ENCODE measurements at places on chromosomes 1 and 21.

GRCh38 chr1:88973520-88974137 lies 18.8 kb downstream of the KYAT3 start:
- no peak for DNase-seq

- DNase-seq, result peak; percentile 58
These were observed 406 bp downstream of the HTR1D start for GRCh38 chr1:23216771-23217420.

DNA sequence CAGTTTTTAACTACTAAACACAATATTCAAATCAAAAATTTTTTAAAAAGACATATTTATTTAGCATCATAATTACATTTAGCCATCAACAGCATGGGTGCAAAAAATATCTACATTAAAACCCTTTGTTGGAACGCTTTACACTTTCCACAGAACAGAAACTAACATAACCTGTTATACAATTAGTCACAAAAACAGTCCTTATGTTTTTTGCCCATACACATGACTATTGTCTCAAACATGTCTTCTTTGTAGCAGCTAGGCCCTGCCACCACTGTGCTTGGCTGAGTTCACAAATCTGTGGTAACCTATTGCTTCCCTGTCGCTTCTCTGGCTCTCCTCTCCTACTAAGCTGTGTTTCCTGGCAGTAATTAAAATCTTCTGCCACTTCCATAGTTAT lies 1350.0 kb upstream of the ADGRL2 start:
- no peak for DNase-seq

DNA sequence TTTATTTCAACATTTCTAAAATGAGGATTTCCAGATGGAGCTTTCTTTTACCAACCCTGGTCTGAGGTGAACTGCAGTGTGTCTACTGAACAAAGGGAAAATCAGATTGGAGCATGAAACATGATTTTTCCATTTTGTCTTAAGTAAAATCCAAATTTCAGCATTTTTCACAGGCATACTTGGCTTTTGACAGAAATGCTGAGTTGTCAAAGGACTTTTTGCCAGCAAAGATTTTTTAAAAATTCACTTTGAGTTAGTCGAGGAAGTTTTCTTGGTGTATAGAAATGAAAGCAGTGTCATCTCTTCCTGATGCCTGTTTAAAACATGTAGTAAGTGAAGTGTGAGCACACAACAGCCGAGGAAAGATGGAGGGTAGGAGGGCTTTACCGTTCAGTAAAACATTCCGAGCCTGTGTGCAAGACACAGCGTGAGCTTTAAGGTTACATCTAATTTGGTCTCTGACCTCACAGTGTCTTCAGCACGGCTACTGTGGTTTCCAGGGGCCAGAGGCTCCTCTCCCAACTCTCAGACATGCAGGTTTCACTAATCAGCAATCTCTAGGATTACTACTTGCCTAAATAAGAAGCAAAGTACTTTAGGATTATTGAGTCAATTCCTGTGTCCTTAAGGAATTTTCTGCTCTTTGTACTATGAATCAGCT lies 45.9 kb downstream of the SAMD13 start:
- no peak for DNase-seq

- no peak for DNase-seq
These were observed 78.2 kb upstream of the ARHGAP29 start for GRCh38 chr1:94315552-94316116.

DNA sequence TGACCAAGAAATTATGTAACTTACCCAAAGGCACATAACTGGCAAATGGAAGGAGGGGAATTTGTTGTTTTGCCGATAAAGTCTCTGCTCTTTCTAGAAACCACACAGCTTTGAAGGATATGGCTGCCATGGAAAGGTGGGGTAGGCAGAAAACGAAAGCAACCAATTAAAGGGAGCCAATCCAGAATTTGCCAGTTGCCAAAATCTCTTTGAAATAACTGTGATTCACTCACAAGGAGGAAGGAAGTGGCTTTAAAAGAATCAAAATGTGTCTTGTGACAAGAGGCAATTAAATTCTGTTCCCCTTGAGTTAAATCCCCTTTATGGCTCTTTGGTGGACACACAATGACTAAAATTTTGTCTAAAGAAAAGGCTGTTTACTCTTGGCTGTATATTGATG lies 61.2 kb upstream of the CCDC190 start:
- DNase-seq, result no peak

GRCh38 chr1:221874285-221875003 lies 132.6 kb upstream of the DUSP10 start:
- no peak for DNase-seq

- no peak for DNase-seq
These were observed 690 bp upstream of the RNF19B start for GRCh38 chr1:32965251-32965747.

DNA sequence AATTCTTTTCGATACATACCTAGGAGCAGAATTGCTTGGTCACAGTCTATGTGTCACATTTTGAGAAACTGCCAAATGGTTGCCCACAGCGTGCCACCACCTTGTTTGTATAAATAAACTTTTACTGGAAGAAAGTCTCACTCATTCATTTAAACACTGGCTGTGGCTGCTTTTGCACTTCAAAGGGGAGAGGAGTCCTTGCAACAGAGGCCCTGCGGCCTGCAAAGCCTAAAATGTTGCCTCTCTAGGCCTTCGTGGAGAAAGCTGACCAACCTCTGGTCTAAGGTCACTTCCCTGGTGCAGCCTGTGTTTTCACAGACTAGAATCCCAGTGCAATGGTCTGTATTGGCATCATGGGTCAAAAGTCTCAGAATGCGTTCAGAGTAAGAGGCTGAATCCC lies 8.3 kb downstream of the RIPK4 start:
- no peak for DNase-seq

- DNase-seq, result peak; percentile 21
These were observed 87.5 kb upstream of the RHOU start for GRCh38 chr1:228647523-228648444.

DNA sequence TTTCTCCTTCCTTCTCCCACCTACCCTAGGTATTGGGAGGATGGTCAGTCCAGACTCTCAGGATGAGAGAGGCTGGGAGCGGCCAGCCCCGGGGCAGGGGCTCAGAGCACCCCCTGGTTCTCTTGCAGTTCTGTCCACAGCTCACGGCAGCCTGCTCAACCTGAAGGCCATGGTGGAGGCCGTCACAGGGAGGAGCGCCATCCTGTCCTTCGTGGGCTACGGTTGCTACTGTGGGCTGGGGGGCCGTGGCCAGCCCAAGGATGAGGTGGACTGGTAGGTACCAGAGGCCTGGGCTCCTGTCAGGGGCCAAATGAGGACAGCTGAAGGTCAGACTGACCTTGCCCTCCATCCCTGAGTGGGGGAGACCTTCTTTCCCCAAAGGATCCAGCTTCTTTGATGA lies 4.2 kb downstream of the PLA2G2F start:
- no peak for DNase-seq

DNA sequence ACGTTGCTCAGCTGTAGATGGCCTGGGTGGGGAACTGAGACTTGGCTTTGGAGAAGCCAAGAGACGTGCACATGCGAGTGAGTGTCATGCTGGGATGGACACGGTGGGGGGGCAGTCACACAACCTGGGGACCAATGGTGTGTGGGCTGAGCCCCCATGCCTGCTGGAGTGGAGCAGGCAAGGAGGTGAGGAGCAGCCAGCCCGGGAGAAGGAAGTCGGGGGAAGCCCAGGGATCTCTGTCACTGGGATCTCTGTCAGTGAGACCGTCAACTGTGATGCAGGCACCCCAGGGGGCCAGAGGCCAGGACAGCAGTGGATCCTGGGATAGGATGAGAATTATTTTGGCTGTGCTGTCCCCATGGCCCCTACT lies 11.0 kb upstream of the ZNF669 start:
- no peak for DNase-seq

DNA sequence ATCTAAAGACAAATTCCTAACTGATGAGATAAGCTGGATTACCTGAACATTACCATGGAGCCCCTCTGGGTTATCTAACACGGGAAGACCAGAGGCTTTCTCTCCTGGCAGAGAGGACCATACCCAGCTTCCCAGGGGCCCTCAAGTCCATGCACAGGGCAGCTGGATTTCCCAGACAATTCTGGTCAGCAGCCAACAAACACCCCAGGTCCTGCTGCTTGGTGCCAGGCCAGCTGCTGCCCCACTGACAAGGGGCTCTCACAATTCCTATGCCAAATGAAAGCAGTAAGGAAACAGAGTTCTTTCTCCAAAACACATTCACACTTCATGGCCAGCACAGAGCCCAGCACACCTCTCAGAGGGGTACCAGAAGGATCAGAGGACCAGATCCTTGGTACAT lies 114.2 kb downstream of the HLCS start:
- no peak for DNase-seq

GRCh38 chr1:22861764-22862440 lies 110.8 kb downstream of the LACTBL1 start:
- DNase-seq, result peak; percentile 19

GRCh38 chr1:29282924-29283803 lies 46.8 kb downstream of the PTPRU start:
- DNase-seq, result peak; percentile 21

- no peak for DNase-seq
These were observed 133.7 kb upstream of the RUNX3 start for GRCh38 chr1:25063591-25064416.

GRCh38 chr21:36377391-36377842 lies 7.8 kb upstream of the CHAF1B start:
- DNase-seq, result no peak

GRCh38 chr1:97802011-97802410 lies 118.8 kb downstream of the DPYD start:
- no peak for DNase-seq

GRCh38 chr1:71166178-71167173 lies 85.6 kb upstream of the ZRANB2 start:
- DNase-seq, result no peak

DNA sequence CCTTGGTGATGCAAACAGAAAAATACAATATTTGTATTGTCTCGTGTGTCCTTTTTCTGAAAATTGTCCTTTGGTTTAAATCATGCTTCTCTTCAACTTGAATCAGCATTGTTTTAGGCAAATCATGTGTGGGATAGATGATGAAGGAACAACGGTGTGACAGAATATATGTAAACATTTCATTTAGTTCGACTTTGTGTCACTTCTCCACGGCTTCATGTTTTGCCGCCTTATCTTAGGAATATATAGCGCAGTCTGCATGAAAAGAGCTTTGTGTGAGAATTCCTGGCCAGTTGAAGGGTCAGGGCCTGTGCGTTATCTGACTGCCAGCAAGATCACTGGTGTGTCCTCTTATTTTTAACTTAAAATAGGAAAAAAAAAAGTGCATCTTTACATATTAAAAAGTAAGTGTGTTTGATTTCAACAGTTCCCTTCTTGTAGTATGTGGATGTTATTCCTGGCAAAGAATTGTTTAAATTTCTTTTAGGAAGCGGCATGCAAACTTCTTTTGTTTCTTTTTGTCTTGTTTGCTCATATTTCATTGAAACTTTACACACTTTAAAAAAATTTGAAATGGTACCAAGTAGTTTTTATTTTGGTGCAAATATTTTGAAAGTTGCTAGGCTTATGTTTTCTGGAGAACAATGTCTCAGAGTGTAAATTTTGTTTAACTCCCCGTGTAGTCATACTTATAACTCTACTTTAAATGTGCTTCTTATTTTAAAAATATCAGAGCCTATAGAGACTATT lies 465.2 kb downstream of the USP25 start:
- no peak for DNase-seq

- peak; percentile 85 for DNase-seq
These were observed at the start of gene DENND4B for GRCh38 chr1:153946622-153947241. Gene DENND4B (minus strand): TSS chr1:153946718. CDS start chr1:153944374, 2,344 bp downstream.

DNA sequence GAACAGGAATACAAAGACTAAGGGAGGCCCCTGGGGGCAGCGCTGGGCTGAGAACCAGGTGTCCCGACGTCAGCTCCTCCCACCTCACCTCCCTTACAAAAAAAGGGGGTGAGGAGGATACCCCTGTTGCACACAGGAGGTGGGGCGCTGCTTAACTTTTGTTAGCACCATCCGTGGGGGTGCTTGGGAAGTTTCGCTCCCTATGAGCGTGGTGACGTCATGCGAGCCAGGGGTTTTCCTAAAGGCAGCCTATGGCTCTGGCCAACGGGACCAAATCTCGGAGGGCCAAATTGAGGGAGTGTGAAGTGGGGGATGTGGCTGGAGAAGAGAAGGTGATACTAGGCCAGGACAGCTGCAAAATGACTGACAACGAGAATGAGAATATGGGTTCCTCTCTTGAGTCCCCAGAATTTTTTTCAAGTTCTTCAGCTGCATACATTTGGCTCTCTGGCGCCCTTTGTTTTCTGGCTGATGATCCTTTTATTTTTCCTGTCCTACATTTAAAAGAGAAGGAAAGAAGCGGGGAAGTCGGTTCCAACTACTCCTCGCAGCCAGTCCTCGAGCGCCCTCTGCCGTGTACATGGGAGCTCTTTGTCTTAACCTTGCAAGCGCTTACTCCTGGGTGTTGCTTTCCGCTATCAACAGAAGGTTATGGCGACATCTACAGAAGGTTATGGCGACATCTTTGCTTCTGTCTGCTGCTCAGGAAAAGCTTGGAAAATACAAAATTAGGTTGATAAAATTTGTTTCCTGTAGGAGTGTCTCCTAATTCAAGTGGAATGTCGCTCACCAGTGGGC lies 48.0 kb upstream of the ZC3H11B start:
- DNase-seq, result peak; percentile 49

GRCh38 chr1:76250271-76250670 lies 175.7 kb downstream of the ST6GALNAC3 start:
- no peak for DNase-seq

DNA sequence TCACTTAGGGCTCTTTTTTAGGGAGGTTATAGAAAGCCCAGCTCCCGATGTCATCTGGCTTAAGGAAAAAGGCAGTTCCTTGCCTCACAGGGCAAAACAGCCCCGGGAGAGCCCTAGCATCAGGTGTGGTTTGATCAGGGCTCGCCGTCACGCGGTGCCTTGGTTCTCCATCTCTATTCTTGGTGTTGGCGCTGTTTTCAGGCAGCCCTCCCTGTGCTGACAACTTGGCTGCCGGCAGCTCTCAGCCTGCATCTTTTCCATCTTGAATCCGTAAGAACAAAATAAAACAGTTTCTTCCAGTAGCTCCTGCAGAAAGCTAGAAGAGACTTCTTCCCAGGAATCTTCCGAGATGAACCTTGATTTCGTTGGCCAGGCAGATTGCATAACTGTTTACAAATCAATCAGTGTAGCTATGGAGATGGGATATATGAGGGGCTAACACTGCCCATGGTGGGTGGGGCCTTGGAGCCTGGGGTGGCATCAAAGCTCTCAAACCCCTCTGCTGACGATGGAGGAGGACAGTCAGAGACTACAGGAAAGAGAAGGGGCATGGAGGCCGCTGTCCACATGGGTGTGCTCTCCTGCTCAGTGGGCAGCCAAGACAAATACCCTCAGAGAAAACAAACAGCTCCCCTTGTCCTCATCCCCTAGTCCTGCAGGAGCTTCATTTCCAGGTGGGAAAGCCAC lies 370.7 kb upstream of the C1orf174 start:
- DNase-seq, result no peak

GRCh38 chr1:184810735-184811343 lies 56.2 kb upstream of the EDEM3 start:
- DNase-seq, result no peak

- no peak for DNase-seq
These were observed 3.6 kb downstream of the SDC3 start for GRCh38 chr1:30904962-30905335.

- no peak for DNase-seq
These were observed 28.7 kb downstream of the DHX9 start for GRCh38 chr1:182867861-182868260.
